ENCODE measurements at places on chromosomes 11 and 22. TPM values are rescaled to one million over a fixed set of nuclear protein-coding genes. Genes with fewer than 3 reads are reported as not detected.
A peak's percentile ranks its signal among the peaks of the same experiment; 100 is the strongest.

- DNase-seq, result peak; percentile 91
- no peak overlapping the region for H3K4me3 ChIP-seq
- no peak overlapping the region for H3K27ac ChIP-seq
- H3K4me1 ChIP-seq, result no peaks in the 10 kb centered on the region
Observed at GRCh38 chr11:128172046-128172878, 415.1 kb downstream of the ETS1 start.

- peak; percentile 89 for DNase-seq
- H3K36me3 ChIP-seq, result peaks cover 24% of the 10 kb centered on the region
- H3K27ac ChIP-seq, result peak overlapping the region; percentile 90
- H3K27me3 ChIP-seq, result no peaks in the 10 kb centered on the region
- H3K4me3 ChIP-seq, result peak overlapping the region; percentile 46
Observed at GRCh38 chr11:117221775-117222517, 9.9 kb downstream of the PCSK7 start.

- no peak overlapping the region for H3K4me3 ChIP-seq
- H3K27ac ChIP-seq, result no peak overlapping the region
Observed at GRCh38 chr22:19019029-19019678, 83.1 kb upstream of the PRODH start.

- no peak overlapping the region for H3K27ac ChIP-seq
- DNase-seq, result no peak
- H3K4me1 ChIP-seq, result no peaks in the 10 kb centered on the region
- H3K4me3 ChIP-seq, result no peak overlapping the region
- H3K36me3 ChIP-seq, result no peaks in the 10 kb centered on the region
Observed at GRCh38 chr11:2911785-2912391, 17.3 kb downstream of the PHLDA2 start.

GRCh38 chr22:41636467-41636866, 15.4 kb downstream of the XRCC6 start:
- no peaks in the 10 kb centered on the region for H3K4me1 ChIP-seq
- no peak overlapping the region for H3K4me3 ChIP-seq
- no peaks in the 10 kb centered on the region for H3K27me3 ChIP-seq
- no peak overlapping the region for H3K27ac ChIP-seq
- peaks cover 67% of the 10 kb centered on the region for H3K36me3 ChIP-seq

- H3K27me3 ChIP-seq, result no peaks in the 10 kb centered on the region
- DNase-seq, result no peak
- no peaks in the 10 kb centered on the region for H3K36me3 ChIP-seq
- H3K27ac ChIP-seq, result no peak overlapping the region
- H3K4me1 ChIP-seq, result no peaks in the 10 kb centered on the region
Observed at GRCh38 chr11:19101796-19102520, 15.0 kb upstream of the ZDHHC13 start.

- no peaks in the 10 kb centered on the region for H3K4me1 ChIP-seq
- DNase-seq, result no peak
- H3K36me3 ChIP-seq, result no peaks in the 10 kb centered on the region
- H3K4me3 ChIP-seq, result no peak overlapping the region
Observed at GRCh38 chr11:2134022-2135010, 4.9 kb downstream of the IGF2 start.

DNA sequence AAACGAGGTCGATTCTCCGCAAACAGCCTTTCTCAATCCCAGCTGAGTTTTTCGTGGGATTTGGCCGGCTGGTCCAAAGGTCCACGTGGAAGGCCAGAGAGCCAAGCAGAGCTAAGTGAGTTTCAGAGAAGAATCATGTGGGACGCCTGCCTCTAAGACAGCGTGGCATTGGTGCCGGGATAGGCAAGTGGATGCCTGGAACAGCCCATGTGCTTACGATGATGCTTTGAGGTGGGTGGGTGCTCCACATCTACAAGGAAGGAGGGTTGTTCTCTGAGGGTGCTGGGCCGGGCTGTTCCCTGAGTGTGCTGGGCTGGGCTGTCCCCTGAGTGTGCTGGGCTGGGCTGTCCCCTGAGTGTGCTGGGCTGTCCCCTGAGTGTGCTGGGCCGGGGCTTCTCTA, 41.4 kb downstream of the MUC2 start:
- H3K27me3 ChIP-seq, result no peaks in the 10 kb centered on the region
- no peaks in the 10 kb centered on the region for H3K4me1 ChIP-seq
- no peak overlapping the region for H3K4me3 ChIP-seq
- H3K36me3 ChIP-seq, result no peaks in the 10 kb centered on the region

GRCh38 chr11:112790286-112790685, 170.9 kb upstream of the NCAM1 start:
- H3K27me3 ChIP-seq, result no peaks in the 10 kb centered on the region
- no peak overlapping the region for H3K27ac ChIP-seq
- peaks cover under 1% of the 10 kb centered on the region for H3K4me1 ChIP-seq
- no peaks in the 10 kb centered on the region for H3K36me3 ChIP-seq
- H3K4me3 ChIP-seq, result no peak overlapping the region
- DNase-seq, result no peak

- no peaks in the 10 kb centered on the region for H3K4me1 ChIP-seq
- H3K36me3 ChIP-seq, result no peaks in the 10 kb centered on the region
- no peaks in the 10 kb centered on the region for H3K27me3 ChIP-seq
Observed at GRCh38 chr11:9656864-9657263, 7.0 kb upstream of the SWAP70 start.

GRCh38 chr22:23219822-23220484, 39.6 kb downstream of the BCR start:
- DNase-seq, result peak; percentile 79
- H3K36me3 ChIP-seq, result no peaks in the 10 kb centered on the region
- H3K4me1 ChIP-seq, result peaks cover 88% of the 10 kb centered on the region
- H3K4me3 ChIP-seq, result no peak overlapping the region
- H3K27me3 ChIP-seq, result no peaks in the 10 kb centered on the region

DNA sequence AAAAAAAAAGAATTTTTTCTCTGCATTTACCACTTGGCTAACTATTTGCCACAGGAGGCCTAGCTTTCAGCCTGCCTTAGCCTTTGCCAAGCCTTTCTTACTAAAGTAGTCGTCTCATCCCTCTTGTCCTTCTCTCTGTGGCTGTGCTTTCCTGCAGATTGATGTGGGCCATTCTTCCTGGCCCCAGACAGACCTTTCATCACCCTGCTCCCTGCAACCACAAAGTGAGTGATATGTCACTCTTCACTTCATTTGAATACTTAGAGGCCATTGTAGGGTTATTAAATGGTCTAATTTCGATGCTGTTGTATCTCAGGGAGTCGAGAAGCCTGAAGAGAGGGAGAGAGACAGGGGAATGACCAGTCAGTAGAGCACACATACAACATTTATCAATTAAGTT, 37.6 kb downstream of the ART5 start:
- no peak overlapping the region for H3K27ac ChIP-seq
- H3K4me1 ChIP-seq, result no peaks in the 10 kb centered on the region
- no peak overlapping the region for H3K4me3 ChIP-seq
- H3K36me3 ChIP-seq, result no peaks in the 10 kb centered on the region
- DNase-seq, result no peak
- H3K27me3 ChIP-seq, result no peaks in the 10 kb centered on the region

- DNase-seq, result no peak
- peak overlapping the region; percentile 85 for H3K27ac ChIP-seq
- peaks cover 4% of the 10 kb centered on the region for H3K4me1 ChIP-seq
- H3K27me3 ChIP-seq, result no peaks in the 10 kb centered on the region
- no peak overlapping the region for H3K4me3 ChIP-seq
- H3K36me3 ChIP-seq, result no peaks in the 10 kb centered on the region
Observed at GRCh38 chr11:86482692-86483091, 108.0 kb downstream of the CCDC81 start.

The RIMBP3B gene
- total RNA-seq, result not detected

The TIGD3 gene
- total RNA-seq, result not detected

The C22orf42 gene
- total RNA-seq, result not detected

The ASPHD2 gene
- total RNA-seq, result 0.32 TPM

The SYT8 gene
- total RNA-seq, result not detected

The MS4A7 gene
- total RNA-seq, result 114 TPM

The TENM4 gene
- 11.9 TPM for total RNA-seq

The CTSW gene
- total RNA-seq, result not detected

The KCNQ1 gene
- 2.3 TPM for total RNA-seq

The OR52E8 gene
- not detected for total RNA-seq

The TIMP3 gene
- total RNA-seq, result 394 TPM

The TSPAN32 gene
- 1.9 TPM for total RNA-seq

Measured in ascending aorta (tissue), 2 donors.